ENCODE measurements at places on chromosomes 13 and 19.

DNA sequence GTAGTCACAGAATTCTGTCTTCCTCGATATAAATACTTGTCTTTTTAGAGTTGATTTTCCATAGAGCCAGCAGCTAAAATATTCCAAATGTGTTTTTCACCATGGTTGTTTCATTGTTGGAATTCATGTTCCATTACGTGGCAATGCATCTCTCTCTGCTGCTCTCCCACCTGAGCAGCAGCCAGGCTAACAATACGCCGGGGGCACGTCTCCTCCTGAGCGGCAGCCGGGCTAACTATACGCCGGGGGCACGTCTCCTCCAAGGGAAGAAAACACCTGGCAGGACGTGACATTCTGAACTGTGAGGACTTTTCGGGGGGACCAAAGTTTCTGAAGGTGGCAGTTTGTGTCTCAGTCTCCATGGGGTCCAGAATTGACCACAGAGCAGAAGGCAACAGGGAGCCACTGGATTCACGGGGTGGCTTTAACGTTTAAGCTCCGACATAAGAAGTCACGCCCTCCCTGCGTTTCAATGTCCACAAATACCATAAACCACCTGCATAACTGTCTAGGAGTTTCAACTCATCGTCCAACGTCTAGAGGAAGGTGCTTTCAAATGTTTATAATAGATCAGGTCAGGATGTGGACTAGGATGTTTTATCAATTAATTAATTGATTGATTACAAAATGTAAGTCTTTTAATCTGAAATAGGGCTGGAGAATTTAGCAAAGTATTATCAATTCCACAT, 15.1 kb downstream of the PLPP2 start:
- no peak overlapping the region for H3K27ac ChIP-seq
- no peak for DNase-seq
- no peaks in the 10 kb centered on the region for H3K36me3 ChIP-seq
- H3K4me1 ChIP-seq = no peaks in the 10 kb centered on the region
- H3K4me3 ChIP-seq = no peak overlapping the region

GRCh38 chr19:7554565-7554964, 19.0 kb downstream of the PNPLA6 start:
- no peak overlapping the region for H3K4me3 ChIP-seq
- H3K36me3 ChIP-seq = peaks cover 29% of the 10 kb centered on the region
- H3K4me1 ChIP-seq = peaks cover 4% of the 10 kb centered on the region
- no peak for DNase-seq

DNA sequence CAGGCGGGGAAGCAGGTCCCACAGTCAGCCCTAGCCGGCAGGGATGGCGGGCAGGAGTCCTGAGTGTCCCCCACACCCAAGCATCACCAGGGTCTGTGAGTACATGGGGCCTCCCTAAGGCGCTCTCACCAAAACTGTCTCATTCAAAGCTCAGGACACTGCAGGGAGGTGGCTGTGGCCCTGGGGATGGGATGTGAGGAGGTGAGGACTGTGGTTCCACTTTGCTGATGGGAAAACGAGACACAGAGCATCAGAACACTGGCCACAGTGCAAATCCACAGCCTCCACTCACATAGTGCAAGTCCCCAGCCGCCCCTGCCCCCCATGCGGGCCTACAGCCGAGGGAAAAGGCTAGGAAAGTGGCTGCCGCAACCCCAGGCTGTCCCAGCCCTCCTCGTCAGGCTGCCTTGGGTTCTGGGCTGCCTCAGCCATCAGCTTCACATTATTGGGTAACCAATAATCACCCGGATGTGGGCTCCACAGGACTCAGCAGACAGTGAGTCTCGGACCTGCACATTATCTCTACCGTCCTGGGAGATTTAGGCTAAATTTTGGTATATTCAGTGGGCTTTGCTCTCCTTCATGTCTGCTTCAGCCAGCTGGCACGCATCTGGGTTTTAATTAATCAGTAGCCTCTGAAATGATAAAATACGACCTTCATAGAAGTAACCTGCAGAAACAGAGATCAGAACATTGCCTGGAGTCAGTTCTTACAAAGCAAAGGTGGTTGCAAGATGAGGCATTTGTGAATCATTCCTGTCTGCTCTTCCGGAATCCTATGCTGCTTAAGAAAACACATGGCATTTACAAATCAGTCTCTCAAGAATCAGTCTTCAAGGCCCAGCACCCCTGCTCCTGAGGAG, 77.0 kb downstream of the SOX1 start:
- H3K4me1 ChIP-seq = no peaks in the 10 kb centered on the region
- no peak overlapping the region for H3K4me3 ChIP-seq
- H3K27me3 ChIP-seq = peaks cover 6% of the 10 kb centered on the region
- H3K36me3 ChIP-seq = peaks cover 6% of the 10 kb centered on the region

- H3K27me3 ChIP-seq = peaks cover 10% of the 10 kb centered on the region
- no peaks in the 10 kb centered on the region for H3K4me1 ChIP-seq
- peak; percentile 31 for DNase-seq
- H3K4me3 ChIP-seq = no peak overlapping the region
- H3K36me3 ChIP-seq = peaks cover 8% of the 10 kb centered on the region
- no peak overlapping the region for H3K27ac ChIP-seq
Observed at GRCh38 chr13:19618977-19619376, 14.5 kb upstream of the MPHOSPH8 start.

GRCh38 chr19:1103132-1103707, 574 bp upstream of the GPX4 start:
- DNase-seq = no peak
- peaks cover 6% of the 10 kb centered on the region for H3K27me3 ChIP-seq
- peaks cover 11% of the 10 kb centered on the region for H3K4me1 ChIP-seq
- H3K27ac ChIP-seq = peak overlapping the region; percentile 72
- peak overlapping the region; percentile 74 for H3K4me3 ChIP-seq

DNA sequence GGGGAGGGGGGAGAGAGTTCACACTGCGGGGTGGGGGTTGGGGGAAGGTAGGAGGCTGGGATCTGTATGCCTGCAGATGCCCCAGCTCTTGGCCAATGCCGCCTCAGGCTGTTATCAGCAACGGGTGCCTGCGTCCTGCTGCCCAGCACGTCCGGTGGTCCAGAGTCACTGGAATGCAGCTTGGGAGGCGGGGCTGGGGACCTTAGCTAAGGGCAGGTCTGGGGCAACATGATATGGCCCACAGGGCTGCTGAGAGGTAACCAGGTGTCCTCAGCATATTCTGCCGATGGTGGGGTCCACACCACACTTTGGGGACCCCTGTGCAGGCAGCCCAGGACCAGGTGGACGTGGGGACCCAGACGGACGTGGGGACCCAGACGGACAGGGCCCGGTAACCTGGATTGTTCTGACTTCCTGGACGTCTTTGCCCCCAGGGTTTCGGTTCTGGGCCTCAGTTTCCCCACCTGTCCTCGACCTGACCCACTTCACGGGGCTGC, 668 bp upstream of the ARHGAP45 start:
- no peak overlapping the region for H3K4me3 ChIP-seq
- no peak for DNase-seq
- H3K36me3 ChIP-seq = peaks cover 5% of the 10 kb centered on the region
- H3K4me1 ChIP-seq = peaks cover 6% of the 10 kb centered on the region
- no peak overlapping the region for H3K27ac ChIP-seq
- H3K27me3 ChIP-seq = peaks cover 20% of the 10 kb centered on the region

GRCh38 chr13:28537171-28537570, 42.2 kb upstream of the FLT1 start:
- no peak overlapping the region for H3K27ac ChIP-seq
- peaks cover 19% of the 10 kb centered on the region for H3K4me1 ChIP-seq
- no peak for DNase-seq
- peaks cover 16% of the 10 kb centered on the region for H3K27me3 ChIP-seq

DNA sequence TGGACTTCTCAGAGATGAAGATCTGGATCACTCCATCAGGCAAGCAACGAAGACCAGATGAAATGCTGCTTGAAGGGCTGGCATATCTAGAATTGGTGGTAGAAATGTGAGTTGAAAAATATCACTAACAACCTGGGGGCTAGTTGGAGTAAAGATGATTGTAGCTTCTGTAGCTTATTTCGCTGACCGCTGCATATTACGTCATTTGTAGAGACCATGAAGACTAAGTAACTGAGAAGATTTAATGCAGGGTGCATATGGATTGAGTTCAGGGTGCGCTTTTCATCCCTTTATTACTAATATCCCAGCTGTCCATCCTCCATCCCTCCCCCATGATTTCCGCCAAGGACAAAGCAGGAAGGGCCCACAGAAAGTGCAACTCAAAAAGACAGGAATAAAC, 1364.0 kb downstream of the PCDH9 start:
- H3K4me1 ChIP-seq = no peaks in the 10 kb centered on the region
- H3K36me3 ChIP-seq = no peaks in the 10 kb centered on the region
- H3K27ac ChIP-seq = no peak overlapping the region
- H3K4me3 ChIP-seq = no peak overlapping the region
- H3K27me3 ChIP-seq = peaks cover 1% of the 10 kb centered on the region
- no peak for DNase-seq

GRCh38 chr13:95239283-95239682, 62.0 kb downstream of the ABCC4 start:
- peaks cover 5% of the 10 kb centered on the region for H3K27me3 ChIP-seq
- peaks cover 19% of the 10 kb centered on the region for H3K4me1 ChIP-seq
- H3K36me3 ChIP-seq = no peaks in the 10 kb centered on the region
- H3K4me3 ChIP-seq = no peak overlapping the region
- H3K27ac ChIP-seq = no peak overlapping the region
- DNase-seq = no peak

DNA sequence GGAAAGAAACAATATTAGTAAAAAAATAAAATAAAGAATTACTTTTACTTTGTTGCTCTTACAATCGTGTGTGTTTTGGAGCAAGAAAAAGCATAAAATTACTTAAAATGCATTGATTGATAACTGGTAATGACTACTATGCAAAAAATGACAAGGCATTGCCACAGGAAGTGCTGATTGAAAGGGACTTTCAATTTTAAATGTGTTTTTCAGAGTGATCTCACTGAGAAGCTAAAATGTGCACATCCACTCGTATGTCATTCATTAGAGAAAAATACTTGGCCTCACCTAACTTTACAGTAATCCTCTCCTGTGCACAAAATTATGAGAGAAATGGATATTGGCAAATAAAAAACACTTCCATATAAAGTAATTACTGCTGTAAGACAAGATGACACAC, 934.9 kb downstream of the SLITRK6 start:
- no peak for DNase-seq
- no peak overlapping the region for H3K4me3 ChIP-seq
- H3K36me3 ChIP-seq = no peaks in the 10 kb centered on the region

DNA sequence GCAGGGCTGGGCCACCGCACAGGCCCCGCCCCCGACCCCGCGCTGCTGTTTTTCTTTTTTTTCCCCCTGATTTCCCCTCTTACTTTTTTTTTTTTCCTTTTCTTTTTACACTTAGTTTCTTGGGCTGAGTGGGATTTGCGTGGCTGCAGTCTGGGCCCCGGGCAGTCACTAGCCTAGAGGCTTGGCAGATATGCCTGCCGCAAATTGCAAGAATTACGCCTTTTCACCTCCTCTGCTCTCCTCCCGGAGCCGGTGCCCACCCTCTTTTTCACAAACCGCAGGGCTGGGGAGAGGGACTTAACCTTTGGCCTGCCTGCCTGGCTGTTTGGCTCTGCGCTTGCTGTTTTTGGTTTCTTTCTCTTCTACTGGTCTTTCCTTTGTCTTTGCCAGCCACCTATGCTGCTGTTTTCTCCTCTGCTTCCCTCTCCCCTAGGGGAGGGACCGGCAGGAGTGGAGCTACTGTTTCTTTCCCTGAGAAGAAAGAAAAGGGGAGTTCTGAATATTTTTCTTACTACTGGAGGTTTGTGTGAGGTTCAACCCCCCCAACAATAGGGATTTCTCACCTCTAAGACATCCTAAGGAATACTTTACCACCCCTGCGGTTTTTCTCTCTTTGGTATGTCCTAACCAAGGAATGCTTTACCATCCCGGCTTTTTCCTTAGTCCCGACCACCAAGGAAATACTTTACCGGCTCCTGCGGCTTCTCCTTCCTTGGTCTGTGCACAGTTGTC, 11.0 kb downstream of the ZNF552 start:
- H3K4me3 ChIP-seq = peak overlapping the region; percentile 87
- peaks cover 21% of the 10 kb centered on the region for H3K36me3 ChIP-seq
- peak; percentile 53 for DNase-seq
- peak overlapping the region; percentile 98 for H3K27ac ChIP-seq

GRCh38 chr13:81682081-81682630, 1341.2 kb upstream of the SPRY2 start:
- DNase-seq = no peak
- no peak overlapping the region for H3K27ac ChIP-seq
- no peak overlapping the region for H3K4me3 ChIP-seq
- H3K4me1 ChIP-seq = no peaks in the 10 kb centered on the region
- H3K27me3 ChIP-seq = no peaks in the 10 kb centered on the region

GRCh38 chr13:32976056-32976805, 40.0 kb upstream of the KL start:
- peaks cover 1% of the 10 kb centered on the region for H3K27me3 ChIP-seq
- no peak for DNase-seq
- no peak overlapping the region for H3K27ac ChIP-seq
- no peak overlapping the region for H3K4me3 ChIP-seq
- no peaks in the 10 kb centered on the region for H3K36me3 ChIP-seq

DNA sequence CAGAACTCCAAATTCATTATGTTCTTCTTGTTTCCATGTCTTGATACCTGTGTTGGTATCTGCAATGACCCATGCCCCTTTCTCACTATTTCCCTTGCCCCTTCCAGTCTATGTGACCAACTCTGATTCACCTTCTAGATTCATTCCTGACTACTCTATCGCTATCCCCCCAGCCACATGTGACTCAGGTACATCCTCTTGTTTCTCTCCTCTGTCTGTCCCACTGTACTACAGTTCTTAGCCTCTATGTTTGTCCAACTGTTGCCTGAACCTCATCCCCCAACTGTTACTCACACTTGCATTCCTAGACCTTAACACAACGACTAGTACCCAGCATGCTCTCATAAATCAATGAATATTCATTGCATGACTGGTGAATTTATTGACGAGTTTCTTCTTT, 10.0 kb upstream of the FLT3 start:
- H3K4me3 ChIP-seq = no peak overlapping the region
- no peak overlapping the region for H3K27ac ChIP-seq
- H3K27me3 ChIP-seq = no peaks in the 10 kb centered on the region
- no peaks in the 10 kb centered on the region for H3K4me1 ChIP-seq

DNA sequence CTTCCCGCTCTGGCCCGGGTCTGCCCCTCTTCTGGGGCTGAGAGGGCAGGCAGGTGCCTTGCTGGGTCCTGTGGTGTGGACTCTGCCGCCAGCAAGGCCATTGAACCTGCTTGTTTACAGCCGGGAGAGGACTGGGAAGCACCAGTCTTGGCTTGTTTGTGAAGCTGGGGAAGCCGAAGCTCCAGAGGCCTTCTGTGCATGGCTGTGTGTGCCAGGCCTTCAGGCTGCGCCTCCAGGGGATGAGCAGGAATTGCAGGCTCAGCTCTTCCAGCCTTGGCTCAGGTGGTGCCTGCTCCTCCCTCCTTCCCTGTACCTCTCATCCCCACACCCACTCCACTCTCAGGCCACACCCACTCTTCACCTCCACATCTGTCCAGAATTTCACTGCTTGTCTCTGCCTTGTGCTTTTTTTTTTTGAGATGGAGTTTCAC, 17.5 kb downstream of the NDUFB7 start:
- H3K36me3 ChIP-seq = no peaks in the 10 kb centered on the region
- H3K4me1 ChIP-seq = peaks cover 10% of the 10 kb centered on the region
- no peak overlapping the region for H3K27ac ChIP-seq
- H3K4me3 ChIP-seq = no peak overlapping the region

GRCh38 chr13:24279327-24280110, 29.9 kb upstream of the C1QTNF9 start:
- no peak overlapping the region for H3K27ac ChIP-seq
- no peak for DNase-seq
- peaks cover 6% of the 10 kb centered on the region for H3K27me3 ChIP-seq
- no peak overlapping the region for H3K4me3 ChIP-seq
- H3K4me1 ChIP-seq = peaks cover 10% of the 10 kb centered on the region

- no peak overlapping the region for H3K4me3 ChIP-seq
- H3K4me1 ChIP-seq = no peaks in the 10 kb centered on the region
- H3K27me3 ChIP-seq = no peaks in the 10 kb centered on the region
- no peak overlapping the region for H3K27ac ChIP-seq
- H3K36me3 ChIP-seq = no peaks in the 10 kb centered on the region
Observed at GRCh38 chr19:33420821-33421220, 47.3 kb downstream of the CEBPG start.
